ENCODE measurements at places on chromosomes 3 and 15. TPM values are rescaled to one million over a fixed set of nuclear protein-coding genes. Genes with fewer than 3 reads are reported as not detected.
A peak's percentile ranks its signal among the peaks of the same experiment; 100 is the strongest.

DNA sequence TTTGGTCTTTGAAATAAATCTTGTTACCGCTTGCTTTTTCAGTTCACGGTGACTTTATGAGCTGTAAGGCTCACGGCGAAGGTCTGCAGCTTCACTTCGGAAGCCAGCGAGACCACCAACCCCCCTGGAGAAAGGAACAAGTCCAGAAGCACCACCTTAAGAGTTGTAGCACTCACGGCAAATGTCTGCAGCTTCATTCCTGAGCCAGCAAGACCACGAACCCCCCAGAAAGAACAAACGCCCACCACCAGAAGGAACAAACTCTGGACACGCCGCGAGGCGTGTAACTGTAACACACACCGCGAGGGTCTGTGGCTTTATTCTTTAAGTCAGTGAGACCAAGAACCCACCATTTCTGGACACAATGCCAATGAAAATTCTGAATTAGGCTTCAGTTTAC is 28.8 kb downstream of the GOLGA6A start:
- H3K27ac ChIP-seq, result peak overlapping the region; percentile 90
- no peaks in the 10 kb centered on the region for H3K4me1 ChIP-seq
- peak; percentile 37 for DNase-seq
- no peaks in the 10 kb centered on the region for H3K36me3 ChIP-seq

- no peak within 1 kb of the TSS for H3K4me3 ChIP-seq
- no peaks in the 10 kb centered on the region for H3K36me3 ChIP-seq
- DNase-seq, result peak; percentile 87
- no peaks in the 10 kb centered on the region for H3K4me1 ChIP-seq
These were observed at the start of gene SPATA12 for GRCh38 chr3:57060089-57060821. TSS of gene SPATA12 (plus strand) at chr3:57060664. CDS start at chr3:57073695, 13,031 bp downstream.

- H3K27me3 ChIP-seq, result no peaks in the 10 kb centered on the region
- no peak overlapping the region for H3K4me3 ChIP-seq
- H3K4me1 ChIP-seq, result no peaks in the 10 kb centered on the region
These were observed 49.7 kb upstream of the DPH6 start for GRCh38 chr15:35595656-35596055.

GRCh38 chr3:39671116-39671515 is 138.3 kb upstream of the MYRIP start:
- no peaks in the 10 kb centered on the region for H3K36me3 ChIP-seq
- no peaks in the 10 kb centered on the region for H3K4me1 ChIP-seq
- no peak for DNase-seq
- no peak overlapping the region for H3K4me3 ChIP-seq
- H3K27me3 ChIP-seq, result no peaks in the 10 kb centered on the region

The SCAMP5 gene
- 5.8 TPM for total RNA-seq

DNA sequence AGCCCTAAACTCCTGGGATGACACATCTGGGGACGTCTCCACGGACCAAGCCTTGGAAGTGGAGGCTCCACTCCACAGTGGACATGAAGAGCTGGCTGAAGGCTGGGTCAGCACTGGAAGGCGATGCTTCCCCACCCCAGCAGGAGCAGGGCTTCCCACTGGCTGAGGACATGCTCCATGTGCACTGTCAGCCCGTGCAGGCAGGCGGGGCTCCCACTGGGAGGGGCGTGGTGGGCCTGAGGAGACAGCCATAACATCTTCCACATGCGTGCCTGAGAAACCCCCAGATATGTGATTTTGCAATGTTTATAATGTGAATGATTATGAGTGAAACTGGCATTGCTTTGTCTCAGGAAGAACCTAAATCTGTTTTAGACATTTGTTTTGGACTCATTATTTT is 231.3 kb downstream of the KLF13 start:
- no peak overlapping the region for H3K27ac ChIP-seq
- H3K27me3 ChIP-seq, result no peaks in the 10 kb centered on the region
- DNase-seq, result no peak
- no peak overlapping the region for H3K4me3 ChIP-seq

GRCh38 chr3:46716461-46717441 is 918 bp downstream of the PRSS50 start:
- no peaks in the 10 kb centered on the region for H3K27me3 ChIP-seq
- peak; percentile 47 for DNase-seq
- no peaks in the 10 kb centered on the region for H3K36me3 ChIP-seq
- no peak overlapping the region for H3K27ac ChIP-seq
- no peaks in the 10 kb centered on the region for H3K4me1 ChIP-seq
- no peak overlapping the region for H3K4me3 ChIP-seq

DNA sequence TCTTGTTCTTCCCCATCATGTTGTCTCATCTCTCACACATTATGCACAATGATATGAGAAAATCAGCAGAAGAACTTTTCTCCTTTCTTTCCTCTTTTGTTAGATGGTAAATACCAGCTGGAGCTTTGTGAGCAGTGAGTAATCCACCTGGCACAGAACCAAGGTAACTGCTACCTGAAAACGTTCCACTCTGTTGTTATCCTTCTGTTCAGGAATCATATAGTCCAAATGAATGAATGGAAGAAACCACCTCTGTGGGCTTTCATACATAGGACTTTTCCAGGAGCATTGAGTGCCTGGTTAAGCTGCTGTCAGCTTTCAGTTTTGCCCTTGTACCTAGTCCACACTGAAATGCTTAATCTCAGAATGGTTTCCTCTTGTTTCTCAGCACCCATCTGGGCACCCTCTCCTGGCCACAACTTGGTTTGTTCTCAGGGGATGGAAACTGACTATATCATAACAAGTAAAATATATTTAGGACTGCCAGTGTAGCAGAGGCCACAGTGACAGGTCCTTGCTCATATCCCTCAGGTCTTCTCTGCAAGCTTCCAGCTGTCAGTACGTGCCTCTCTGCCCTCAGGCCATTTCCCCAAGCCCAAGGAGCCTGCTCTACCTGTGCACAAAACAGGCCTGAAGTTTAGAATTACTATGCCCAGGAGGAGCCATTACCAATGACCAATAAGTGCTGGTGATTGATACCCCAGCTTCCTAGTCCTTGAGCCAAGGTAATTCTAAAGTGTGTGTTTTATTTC is 23.5 kb upstream of the SLC4A7 start:
- no peak for DNase-seq
- peaks cover 3% of the 10 kb centered on the region for H3K4me1 ChIP-seq
- H3K4me3 ChIP-seq, result no peak overlapping the region

GRCh38 chr3:141764986-141765385 is 1.8 kb downstream of the GRK7 start:
- H3K27ac ChIP-seq, result no peak overlapping the region
- no peaks in the 10 kb centered on the region for H3K4me1 ChIP-seq
- no peaks in the 10 kb centered on the region for H3K27me3 ChIP-seq
- H3K36me3 ChIP-seq, result no peaks in the 10 kb centered on the region
- H3K4me3 ChIP-seq, result no peak overlapping the region

The GMNC gene
- not detected for total RNA-seq

The NLGN1 gene
- 15.5 TPM for total RNA-seq

DNA sequence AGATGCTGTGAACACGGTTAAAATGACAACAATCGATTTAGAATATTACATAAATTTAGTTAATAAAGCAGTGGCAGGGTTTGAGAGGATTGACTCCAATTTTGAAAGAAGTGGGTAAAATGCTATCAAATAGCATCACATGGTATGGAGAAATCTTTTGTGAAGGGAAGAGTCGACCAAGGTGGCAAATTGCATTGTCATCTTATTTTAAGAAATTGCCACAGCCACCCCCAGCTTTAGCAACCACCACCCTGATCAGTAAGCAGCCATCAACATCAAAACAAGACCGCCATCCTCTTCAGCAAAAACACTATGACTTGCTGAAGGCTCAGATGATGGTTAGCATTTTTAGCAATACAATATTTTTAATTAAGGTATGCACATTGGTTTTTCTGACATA is 5.7 kb upstream of the CCR5 start:
- H3K27me3 ChIP-seq, result no peaks in the 10 kb centered on the region
- no peak overlapping the region for H3K27ac ChIP-seq
- H3K36me3 ChIP-seq, result no peaks in the 10 kb centered on the region
- H3K4me3 ChIP-seq, result no peak overlapping the region

DNA sequence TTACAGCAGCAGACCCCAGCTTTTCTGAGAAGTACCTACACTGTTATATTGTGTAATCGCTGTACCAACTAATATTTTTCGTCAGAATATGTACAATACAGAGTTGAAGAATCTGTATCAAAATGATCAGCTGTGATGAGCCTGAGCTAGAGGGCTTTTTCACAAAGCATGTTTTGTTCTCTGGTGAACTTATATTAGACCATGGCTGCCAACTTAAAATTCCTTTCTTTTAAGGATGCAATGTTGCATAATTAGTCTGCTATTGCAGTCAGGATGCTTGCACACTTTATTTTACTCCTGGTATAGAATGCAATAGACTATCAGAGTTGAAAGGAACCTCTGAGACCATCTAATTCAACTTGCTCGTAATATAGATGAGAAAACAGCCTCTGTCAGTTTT is 127.8 kb downstream of the RBMS3 start:
- no peak for DNase-seq
- H3K27ac ChIP-seq, result no peak overlapping the region
- no peak overlapping the region for H3K4me3 ChIP-seq
- peaks cover 5% of the 10 kb centered on the region for H3K4me1 ChIP-seq

The ADAM10 gene
- total RNA-seq, result 92.8 TPM
